ENCODE measurements at places on chromosomes 2 and 18.

- no peak for DNase-seq
Measured at GRCh38 chr2:45177870-45178269, 168.6 kb upstream of the SIX2 start.

DNA sequence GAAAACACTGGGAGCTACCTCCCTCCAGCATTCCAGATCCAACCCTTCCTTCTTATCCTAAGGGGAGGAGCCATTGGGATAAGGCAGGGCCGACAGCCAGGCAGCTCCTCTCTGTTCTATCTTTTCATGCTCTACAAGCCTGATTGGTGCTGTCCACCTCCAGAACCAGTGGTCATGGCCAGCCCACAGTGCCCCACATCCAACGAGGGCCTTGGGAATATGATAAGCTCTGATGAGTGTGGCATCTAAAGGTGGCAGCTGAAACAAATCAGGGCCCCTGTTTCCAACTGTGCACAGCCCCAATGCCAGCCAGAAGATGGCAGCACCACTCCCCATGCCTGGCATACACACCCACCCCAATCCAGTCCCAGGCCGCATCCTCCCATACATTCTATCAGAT lies 329.3 kb downstream of the C1D start:
- peak; percentile 66 for DNase-seq

DNA sequence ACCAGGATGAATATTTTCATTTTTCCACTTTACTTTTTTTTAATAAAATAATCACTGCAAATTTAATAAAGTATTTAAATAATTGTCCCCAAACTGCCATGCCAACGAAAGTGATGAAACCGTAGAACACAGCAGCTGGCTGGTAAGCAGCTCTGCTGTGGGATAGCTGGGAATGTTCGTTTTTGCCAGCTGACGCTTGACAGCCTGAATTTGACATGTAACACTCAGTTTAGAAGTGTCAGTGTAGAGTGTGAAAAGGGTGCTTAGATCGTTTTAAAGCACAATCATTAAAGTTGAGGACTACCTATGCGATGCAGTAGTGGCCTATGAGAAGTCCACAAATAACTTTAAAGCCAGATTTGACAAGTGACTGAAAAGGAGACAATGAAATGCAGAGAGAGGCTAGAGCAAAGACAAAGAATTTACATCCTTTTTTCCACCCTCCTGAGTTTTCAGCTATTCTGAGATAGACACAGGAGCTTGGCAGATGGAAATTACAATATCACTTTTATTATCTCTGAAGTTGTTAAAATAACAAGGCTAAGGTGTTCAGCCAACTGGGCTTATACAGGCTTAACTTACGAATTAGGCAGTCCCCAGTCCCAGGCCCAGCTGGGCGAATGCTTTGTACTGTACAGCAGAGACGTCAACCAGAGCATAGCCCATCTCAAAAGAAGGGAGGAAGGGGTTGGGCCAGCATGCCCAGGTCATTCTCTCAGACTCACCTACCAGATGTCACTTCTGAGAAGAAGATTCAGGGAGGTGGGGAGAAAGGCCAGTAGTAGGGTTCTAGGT lies 31.9 kb upstream of the SLC1A4 start:
- no peak for DNase-seq

- DNase-seq: no peak
Measured at GRCh38 chr18:76958692-76959341, 136.5 kb downstream of the ZNF236 start.

DNA sequence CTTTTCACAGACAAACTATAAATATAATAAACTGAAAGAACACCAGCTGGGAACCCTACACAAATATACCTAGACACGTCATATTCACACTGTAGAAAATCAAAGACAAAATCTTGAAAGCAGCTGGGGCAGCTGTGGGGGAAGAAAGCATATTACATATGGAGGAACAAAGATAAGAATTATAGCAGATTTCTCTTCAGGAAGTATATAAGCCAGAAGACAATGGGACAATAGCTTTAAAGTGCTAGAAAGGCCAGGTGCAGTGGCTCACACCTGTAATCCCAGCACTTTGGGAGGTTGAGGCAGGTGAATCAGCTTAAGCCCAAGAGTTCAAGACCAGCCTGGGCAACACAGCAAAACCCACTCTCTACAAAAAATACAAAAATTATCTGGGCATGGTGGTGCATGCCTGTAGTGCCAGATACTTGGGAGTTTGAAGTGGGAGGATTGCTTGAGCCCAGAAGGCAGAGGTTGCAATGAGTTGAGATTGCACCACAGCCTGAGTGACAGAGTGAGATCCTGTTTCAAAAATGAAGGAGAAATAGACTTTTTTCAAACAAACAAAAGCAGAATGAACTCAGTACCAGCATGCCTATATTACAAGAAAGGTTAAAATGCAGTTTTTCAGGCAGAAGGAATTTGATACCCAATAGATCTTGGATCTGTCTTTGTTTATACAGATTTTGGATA lies 26.8 kb upstream of the ERCC3 start:
- DNase-seq: no peak

- DNase-seq: no peak
Measured at GRCh38 chr2:44555700-44556099, 194.0 kb downstream of the CAMKMT start.

GRCh38 chr18:34953212-34953611 lies 88.0 kb upstream of the MAPRE2 start:
- no peak for DNase-seq

DNA sequence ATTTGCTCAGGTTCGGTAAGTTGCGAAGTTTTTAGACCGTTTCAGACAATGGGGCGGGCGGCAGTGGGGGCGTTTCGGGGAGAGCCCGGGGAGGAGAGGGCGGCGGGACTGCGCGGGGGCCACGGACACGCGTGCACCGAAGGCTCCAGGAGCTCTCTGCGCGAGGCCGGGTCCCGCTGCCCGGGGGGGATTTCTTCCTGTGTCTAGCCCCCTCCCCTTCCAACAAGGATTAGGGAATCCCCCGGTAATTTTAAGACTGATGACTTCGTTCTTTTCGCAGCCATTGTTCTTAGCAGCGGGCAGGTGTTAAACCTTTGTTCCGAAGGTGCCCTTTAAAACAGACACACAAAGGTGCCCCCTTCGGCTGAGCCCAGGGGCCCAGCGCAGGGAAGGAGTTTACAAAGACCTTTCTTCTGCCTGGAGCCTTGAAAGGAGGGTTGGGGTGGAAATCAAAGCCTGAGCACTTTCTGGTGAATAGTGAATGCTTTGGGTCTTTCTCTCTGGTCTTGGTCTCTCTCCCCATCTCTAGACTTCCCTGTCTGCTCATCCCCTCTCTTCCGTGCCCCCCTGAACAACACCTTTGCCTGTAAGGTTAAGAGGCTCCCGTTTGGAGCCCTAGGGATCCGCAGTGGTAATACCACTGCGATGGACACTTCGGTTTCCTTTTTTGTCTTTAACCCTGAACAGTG lies 2.1 kb downstream of the TRIB2 start:
- peak; percentile 75 for DNase-seq

DNA sequence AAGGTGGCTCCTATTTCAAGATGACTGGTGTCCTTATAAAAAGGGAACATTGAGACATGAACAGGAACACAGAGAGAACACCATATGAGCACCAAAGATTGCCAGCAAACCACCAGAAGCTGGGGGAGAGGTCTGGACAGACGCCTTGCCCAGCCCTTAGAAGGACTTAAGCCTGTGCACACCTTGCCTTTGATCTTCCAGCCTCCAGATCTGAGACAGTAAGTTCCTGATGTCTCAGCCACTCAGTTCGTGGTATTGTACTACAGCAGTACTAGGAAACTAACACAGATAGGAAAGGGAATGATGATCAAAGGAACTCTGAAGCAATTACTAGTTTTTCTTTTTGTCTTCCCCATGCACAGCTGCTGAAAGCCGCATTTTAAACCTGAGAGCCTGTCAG lies 137.3 kb upstream of the FHL2 start:
- DNase-seq: no peak

DNA sequence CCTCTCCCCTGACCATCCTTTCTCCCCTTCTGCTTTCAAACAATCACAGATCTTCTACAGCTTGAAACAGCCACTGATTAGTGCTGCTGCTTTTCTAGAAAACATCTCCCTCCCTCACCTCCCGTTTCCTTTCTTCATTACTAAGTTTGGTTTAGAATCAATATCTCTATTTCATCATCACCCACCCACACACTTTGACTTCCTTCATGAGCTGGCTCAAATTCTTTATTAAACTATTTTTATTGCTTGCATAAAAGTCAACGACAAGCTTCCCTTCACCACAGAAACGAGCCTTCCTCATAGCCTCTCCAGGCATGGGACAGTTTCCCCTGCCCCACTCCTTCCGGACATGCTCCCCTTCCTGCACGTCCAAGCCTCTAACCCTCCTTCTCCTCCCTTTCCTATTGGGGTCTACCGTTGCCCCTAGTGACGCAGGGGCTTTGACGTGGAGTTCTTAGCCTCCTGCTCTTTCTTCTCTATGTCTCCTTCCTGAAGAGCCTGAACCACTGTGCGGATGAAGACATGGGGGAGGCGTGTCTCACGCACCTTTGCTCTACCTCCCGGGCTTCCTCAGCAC lies 172.0 kb downstream of the AFF3 start:
- DNase-seq: no peak

DNA sequence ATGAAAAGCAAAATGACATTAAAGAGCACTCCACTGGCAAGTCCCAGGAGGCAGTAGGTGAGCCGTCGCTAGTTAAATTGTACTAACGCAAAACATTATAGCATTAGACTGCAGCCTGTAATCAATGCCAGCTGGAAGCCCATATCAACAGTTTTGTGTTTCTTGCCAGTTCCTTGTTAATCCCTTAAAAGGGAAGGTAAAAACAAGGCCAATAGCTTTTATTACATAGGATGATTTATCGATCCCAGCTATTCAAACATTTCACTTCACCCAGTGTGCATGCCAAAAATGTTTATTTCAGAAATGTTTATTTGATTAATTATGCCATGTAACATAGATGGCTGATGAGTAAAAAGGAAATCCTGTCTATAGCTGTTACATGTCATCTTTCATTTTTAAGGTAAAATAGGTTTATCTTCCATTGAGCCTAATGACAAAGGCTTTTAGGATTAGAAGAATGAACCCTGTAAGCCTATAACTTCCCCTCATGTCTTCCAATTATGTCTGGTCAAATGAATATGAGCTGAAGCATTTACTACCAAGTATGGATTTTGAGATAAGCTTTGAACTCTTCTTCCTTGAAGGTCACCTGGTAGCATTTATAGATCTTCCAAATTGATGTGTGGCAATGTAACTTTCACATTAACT lies 591.2 kb downstream of the RNF144A start:
- no peak for DNase-seq

- DNase-seq: no peak
Measured at GRCh38 chr2:173831312-173832229, 133.6 kb downstream of the SP3 start.

- no peak for DNase-seq
Measured at GRCh38 chr2:67646714-67647333, 249.7 kb downstream of the ETAA1 start.

GRCh38 chr2:223815186-223815883 lies 22.0 kb downstream of the AP1S3 start:
- no peak for DNase-seq

DNA sequence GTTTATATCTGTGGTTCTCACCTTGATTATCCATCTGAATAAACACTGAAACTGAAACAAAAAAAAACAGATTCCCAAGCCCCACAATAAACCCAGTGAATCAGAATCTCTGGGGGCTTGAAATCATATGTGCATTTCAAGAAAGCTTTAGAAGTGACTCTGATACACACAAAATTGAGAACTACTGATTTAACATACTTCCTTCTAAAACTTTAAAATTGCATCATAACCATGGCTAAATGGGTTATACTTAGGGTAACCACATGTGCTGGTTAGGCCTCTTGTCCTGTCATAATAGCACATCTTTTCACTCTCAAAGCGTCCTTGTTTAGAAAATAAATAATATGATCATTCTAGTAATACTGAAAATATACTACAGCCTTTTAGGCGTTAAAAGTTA lies 100.9 kb downstream of the ATAD2B start:
- DNase-seq: no peak

- no peak for DNase-seq
Measured at GRCh38 chr2:223369889-223370288, 232.3 kb downstream of the SCG2 start.

- DNase-seq: no peak
Measured at GRCh38 chr2:236190674-236191073, 22.5 kb upstream of the GBX2 start.

GRCh38 chr2:43414586-43415135 lies 181.2 kb downstream of the THADA start:
- no peak for DNase-seq

DNA sequence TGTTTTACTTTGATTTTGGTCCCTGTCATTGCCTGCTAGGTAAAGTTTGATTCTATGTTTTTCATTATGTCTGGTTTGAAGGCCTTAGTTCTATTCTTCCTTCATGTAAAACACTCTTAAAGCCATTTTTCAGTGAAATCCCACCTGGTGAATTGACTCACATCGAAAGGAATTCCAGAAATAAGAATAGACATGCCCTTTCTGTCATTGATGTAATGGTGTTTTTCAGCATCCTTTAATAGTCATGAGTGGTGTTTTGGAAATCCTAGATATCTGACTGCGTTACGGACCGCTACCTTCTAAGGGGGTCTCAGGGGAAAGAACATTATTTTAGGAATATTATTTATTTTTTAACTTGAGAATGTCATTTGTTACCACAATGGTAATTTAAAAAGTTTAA lies 104.5 kb upstream of the ZEB2 start:
- no peak for DNase-seq

- DNase-seq: no peak
Measured at GRCh38 chr2:66235428-66235827, 199.5 kb upstream of the MEIS1 start.

- DNase-seq: no peak
Measured at GRCh38 chr2:7329465-7329864, 412.3 kb downstream of the RNF144A start.

DNA sequence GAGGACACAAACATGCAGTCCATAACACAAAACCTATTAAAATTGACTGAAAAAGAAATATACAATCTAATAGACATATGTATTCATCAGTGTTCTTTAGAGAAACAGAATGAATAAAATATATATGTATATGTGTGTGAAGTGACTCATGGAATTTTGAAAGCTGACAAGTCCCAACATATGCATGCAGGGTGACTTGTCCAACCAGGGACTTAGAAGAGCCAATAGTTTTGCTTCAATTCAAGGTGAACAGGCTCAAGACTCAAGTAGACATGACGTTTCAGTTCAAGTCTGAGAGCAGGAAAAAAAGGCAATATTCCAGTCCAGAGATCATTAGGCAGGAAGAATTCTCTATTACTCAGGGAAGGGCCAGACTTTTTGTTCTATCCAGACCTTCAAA lies 271.2 kb upstream of the SETBP1 start:
- no peak for DNase-seq

DNA sequence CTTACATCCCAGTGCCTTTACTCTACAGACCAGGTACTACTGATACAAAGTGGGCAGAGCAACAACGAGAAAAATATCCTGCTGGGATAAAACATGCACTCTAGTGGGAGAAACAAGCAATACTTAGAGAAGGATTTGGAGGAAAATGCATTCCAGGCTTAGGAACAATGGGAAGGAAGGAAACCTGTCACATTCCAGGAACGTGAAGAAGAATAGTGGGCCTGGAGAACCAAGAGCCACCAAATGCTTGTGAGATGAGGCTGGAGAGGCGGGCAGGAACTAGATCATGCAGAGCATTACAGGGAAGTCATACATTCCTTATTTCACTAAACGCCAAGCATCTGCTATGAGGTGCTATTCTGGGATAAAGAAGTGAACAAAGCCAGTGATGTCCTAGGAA lies 342.3 kb downstream of the DCC start:
- peak; percentile 47 for DNase-seq

All from GM23338 (cell line).